ENCODE measurements at places on chromosomes 11 and 22.

DNA sequence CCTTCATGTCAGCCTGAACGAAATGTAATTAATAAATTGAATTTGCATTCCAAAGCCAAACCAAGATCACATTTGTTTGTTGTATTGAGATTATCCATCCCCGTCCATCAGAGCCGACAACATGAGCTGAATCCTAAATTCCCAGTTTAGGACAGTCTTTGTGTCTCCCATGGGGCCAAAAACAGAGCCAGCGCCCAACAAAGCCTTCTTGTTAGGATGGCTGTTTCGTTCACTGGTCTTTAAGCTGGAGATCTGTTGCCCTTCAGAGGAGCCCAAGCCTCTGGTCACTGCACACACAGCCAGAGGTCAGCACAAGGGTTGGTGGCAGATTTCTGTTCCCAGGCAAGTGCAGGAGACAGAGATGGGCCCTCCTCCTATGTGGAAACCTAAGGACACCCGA lies 25.8 kb downstream of the DSCAML1 start:
- DNase-seq = no peak

DNA sequence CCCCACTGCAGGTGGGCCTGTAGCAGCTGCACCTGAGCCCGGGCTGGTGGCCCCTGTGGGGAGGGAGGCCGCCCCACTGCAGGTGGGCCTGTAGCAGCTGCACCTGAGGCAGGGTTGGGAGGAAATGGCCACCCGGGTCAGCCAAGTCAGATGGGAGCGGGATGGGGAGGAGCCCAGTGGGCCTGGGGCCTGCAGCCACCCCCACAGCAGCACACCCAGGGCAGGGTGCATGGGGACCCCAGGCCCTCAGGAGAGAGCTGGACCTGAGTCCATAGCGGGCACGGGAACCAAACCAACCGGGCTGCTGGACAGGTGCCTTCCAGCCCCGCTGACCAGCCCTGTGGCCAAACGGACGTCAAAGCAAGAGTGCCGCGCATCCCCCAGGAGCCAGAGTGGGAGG lies 61.7 kb downstream of the BRD1 start:
- no peak for DNase-seq

- peak; percentile 43 for DNase-seq
These were observed 21.6 kb downstream of the NNMT start for GRCh38 chr11:114317787-114318137.

DNA sequence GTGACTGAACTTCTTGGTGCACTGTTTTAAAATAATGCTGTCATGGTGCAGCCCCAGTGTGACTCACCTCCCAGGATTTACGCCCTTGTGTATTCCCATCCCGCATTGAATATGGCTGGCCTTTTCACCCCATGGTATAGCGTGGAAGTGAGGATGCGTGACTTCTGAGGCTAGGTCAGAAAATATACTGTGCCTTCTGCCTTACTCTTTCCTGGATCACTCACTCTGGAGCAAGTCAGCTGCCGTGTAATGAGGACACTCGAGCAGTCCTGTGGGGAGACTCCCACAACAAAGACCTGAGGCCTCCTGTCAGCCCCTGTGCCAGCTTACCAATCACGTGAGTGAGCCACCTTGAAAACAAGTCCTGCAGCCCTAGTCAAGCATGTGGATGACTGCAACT lies 471.9 kb upstream of the KIRREL3 start:
- DNase-seq = no peak

GRCh38 chr22:28112548-28113043 lies 193.5 kb upstream of the PITPNB start:
- DNase-seq = peak; percentile 63

DNA sequence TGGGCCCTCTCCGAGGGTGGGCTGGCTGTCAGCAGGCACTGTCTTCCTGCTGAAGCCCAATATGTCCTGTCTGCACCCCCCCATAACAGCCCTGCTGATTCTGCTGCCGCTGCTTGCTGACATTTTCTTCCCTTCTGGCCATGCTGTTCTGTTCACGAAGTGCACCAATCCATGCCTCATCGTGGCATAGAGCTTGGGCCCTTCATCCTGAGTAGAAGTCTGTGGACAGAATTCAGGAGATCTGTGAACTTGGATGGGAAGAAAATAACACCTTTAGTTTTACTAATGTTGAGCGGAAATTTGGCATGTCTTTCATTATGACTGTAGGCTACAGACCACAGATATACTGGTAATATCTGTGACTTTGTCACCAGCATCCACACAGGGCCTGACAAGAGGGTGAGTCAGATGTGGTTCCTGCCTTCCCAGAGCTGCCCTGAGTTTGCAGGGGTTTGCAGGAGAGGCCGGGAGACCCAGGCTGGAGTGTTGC lies 14.1 kb upstream of the KIAA0930 start:
- DNase-seq = no peak

- DNase-seq = no peak
These were observed 74.1 kb upstream of the CHRM4 start for GRCh38 chr11:46465683-46466082.

GRCh38 chr22:50585238-50585637 lies 2.6 kb upstream of the CHKB start:
- no peak for DNase-seq

DNA sequence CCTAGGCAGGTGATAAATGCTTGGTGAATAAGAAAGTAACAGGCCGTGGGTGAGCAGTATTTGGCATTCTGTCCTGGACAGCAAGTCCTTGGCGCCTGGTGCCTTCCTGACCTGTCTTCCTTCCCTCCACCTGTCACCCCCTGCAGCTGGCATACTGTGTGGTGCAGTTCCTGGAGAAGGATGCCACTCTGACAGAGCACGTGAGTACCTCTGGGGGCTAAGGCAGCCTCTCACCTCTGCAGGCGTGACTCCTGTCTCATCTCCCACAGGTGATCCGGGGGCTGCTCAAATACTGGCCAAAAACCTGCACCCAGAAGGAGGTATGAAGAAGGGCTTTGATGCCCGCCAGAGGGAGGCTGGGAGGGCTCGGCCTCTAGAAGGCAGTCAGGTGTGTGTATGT lies 4.4 kb downstream of the GPHA2 start:
- DNase-seq = no peak

DNA sequence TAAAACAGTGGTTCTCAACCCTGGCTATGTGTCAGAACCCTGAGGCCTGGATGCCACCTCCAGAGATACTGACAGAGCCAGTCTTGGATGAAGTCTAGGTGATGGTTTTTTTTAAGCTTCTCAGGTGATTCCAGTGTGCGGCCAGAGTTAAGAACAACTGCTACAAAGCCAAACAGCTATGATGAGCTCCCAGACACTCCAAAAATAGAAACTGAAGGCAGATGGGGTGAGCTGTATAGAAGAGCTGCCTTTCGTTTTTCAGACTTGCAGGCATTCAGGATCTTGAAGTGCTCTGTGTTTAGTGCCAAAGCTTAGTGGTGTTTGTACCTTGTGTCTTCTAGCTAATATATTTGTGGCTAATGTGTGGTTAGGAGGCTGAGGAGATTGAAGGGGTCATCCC lies 14.2 kb downstream of the SCUBE2 start:
- no peak for DNase-seq

DNA sequence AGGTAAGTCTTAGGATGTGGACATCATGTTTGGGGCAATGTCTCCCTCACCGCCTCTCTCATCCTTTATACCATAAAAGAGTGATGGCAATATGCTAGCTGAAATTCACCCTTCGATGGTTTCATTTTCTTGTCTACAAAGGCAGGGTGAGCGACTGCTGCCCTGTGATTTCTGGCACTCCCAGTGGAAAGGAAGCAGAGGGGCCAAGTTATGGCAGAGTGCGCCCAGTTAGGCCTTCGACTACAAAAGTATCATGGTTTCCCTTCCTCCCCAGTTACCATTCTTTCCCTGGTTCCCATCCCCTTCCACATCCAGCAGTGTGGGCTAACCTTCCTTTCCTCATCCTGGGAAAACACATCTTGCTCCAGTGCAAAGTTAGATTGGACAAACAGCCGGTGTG lies 43.8 kb downstream of the SNX19 start:
- DNase-seq = no peak

- no peak for DNase-seq
These were observed 26.2 kb downstream of the TBC1D22A start for GRCh38 chr22:46788441-46789172.

- DNase-seq = peak; percentile 100
These were observed at the start of gene RAB36 for GRCh38 chr22:23144932-23145877. Gene RAB36 (plus strand): TSS chr22:23145477. CDS start chr22:23146617, 1,140 bp downstream.

DNA sequence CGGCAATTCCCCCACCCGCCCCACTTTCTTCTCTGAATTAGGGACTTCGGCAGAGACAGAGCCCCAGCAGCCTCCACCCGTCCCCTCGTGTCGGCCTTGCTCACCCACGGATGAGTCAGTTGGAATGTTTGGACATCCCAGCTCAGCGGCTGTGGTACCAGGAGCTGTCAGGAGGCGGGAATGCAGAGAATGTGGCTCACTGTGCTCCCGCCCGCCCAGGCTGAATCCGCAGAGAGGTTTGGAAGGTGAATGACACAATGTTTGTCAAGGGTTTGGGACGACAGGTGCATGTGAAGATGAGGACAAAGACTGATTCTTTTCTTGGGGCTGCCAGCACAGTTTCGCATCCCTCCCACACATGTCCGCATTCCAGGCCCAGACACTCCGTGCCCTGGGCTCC lies 39.6 kb downstream of the LIF start:
- no peak for DNase-seq

DNA sequence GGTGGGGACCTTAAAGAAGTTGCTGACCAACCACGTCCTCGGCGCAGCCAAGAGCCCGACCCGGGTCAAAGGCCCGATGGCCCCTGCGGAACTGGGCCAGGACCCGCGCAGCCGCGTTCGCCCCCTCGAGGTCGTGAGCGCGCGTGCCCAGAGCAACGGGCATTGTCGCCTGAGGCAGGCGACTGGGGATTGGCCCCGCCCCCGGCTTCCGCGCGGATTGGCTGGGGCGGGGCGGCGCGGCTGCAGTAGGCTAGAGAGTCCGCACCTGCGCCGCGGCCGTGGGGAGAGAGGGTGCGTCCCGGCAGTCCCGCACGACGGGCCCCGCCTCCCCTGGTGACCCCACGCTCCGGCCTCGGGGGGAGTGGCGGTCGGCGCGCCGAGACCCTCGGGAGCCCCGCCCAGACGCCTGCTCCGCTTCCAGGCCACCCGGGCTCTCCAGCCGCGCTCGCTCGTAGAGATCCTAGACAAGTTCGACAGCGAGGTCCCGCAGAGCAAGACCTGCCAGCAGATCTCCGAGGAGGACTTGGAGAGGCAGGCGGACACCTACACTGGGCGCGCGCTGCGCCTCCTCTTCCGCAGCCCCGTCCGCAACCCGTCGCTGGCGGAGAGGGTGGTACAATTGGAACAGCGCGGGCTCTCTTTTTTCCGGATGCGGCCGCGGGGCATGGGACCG lies 8.3 kb upstream of the PPIL2 start:
- peak; percentile 94 for DNase-seq

DNA sequence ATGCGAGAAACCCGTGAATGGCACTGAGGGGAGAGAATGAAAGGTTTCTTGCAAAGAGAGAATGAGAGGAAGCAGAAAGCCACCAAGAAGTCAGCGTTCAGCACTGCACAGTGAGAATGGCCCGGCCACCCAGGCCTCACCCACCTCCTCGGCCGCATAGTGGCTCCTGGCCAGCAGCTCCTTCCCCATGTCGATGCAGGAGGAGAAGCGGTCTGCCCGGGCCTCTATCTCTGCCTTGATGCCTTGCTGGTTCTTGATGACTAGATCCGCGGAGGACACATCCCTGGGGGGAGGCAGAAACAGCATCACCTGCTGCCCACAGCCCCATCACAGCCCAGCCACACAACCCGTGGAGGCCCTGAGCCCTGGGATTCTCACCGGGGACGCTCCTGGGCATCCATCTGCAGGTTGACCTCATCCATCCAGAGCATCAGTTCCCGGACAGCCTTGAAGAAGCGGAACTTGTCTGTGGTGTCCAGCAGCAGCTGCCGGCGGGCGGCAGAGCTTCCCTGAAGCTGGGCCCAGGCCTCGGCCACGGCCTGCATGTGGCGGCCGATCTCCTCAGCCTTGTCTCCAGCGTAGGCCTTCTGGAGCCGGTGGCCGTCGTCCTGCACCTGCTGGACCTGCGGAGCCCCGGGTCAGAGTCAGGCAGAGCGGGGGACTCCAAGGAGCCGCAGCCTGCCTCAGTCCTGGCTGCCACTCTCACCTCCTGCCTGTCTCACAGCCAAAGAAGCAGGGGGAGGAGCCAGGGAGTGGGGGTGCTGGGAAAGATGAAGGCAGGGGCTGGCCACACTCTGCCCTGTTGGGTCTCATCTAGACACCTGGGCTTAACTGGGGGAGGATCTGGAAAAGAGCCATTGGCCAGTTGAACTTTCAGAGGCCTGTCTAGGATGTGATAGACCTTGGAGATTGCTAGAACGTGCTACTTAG lies 12.2 kb upstream of the RBM4B start:
- no peak for DNase-seq

GRCh38 chr11:61910187-61911127 lies 6.9 kb downstream of the RAB3IL1 start:
- no peak for DNase-seq

DNA sequence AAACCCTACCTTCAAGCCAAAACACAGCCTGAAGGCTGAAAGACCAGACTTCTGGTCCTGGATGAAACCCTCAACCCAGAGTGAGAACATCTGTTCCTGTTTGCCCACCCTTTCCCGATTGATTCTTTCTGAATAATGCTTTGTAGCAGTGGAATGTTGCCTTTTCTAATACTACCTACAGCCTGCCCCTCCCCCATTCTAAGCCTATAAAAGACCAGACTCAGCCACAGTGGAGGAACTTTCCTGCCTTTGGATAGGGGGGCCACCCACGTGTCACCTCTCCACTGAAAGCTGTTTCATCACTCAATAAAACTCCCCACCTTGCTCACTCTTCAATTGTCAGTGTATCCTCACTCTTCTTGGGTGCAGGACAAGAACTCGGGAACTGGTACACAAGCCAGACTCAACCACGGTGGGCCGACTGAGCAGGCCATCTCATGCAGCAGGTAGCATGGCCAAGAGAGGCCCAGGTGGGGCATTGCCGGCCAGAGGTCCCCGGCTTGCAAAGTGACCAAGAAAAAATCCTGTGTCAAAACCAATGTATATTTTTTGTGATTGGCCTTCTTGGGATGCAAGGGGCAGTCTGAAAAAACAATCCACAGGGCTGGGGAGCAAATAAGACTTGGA lies 6.6 kb upstream of the APOL6 start:
- DNase-seq = no peak

GRCh38 chr11:132353255-132353654 lies 982.8 kb downstream of the NTM start:
- no peak for DNase-seq

- no peak for DNase-seq
These were observed 77.7 kb downstream of the FAM76B start for GRCh38 chr11:95711945-95712221.

DNA sequence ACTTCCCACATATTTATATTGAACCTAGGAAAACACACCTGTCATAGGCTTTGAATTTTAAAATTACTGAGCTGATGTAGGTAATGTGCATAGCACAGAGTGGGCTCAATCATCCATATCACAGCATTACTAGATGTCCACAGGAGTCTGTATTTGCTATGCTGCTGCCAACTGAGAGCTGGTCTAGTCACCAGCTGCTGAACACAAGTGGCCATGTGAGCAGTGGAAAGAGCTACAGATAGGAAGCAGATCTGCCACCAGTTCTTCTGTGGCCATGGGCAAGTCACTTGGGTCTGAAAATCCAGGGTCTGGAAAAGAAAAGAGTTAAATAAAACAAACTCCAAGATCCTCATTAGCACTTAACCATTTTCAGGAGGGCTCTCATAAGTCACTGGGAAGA lies 91.8 kb downstream of the APIP start:
- no peak for DNase-seq

- DNase-seq = no peak
These were observed 35.0 kb upstream of the RASD2 start for GRCh38 chr22:35505399-35506258.

- DNase-seq = no peak
These were observed 28.5 kb downstream of the CELF1 start for GRCh38 chr11:47524291-47524874.

Data from Karpas-422 (cell line).